Nucleus accumbens (tissue), 56 donors: ENCODE measurements at places on chromosomes 1 and 21.

- DNase-seq: peak; percentile 87
Measured at GRCh38 chr1:31701091-31701736, 2.6 kb downstream of the COL16A1 start.

DNA sequence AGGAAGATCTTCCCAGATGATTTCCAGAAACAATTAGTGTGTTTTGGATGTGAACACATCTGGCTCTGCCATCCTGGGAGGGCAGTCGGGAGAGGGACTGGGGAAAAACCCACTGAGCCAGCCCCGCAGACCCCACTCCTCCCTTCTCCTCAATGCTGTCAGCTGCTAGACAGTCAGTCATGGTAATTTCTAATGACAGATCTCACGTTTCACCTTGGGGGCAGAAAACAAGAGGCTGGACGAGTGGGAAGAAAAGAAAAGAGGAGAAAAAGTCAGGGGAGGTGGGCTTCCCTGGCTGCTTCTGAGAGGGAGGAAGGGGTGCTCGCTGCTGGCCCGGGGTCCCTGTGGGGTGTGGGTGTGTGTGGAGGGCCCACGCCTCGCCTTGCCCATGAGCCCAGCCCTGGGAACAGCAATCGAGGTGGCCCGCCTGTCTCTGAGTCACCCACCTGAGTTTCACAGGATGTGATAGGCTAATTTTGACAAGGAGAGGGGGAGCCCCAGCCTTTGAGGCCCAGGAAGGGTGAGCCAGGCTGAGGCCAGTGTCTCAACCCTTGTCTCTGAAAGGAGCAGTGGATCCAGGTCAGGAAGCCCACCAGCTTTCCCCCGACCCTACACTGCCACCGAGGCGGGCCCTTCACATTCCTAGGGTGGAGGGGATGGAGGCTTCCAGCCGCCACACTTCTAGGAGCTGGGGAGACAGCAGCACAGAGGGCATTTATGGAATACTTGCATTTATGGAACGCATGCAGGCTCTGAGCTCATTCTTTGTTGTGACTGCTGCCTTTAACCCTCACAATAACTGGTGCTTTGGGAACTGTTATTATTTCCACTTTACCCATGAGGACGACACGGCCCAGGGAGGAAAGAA is 49.1 kb upstream of the IFNLR1 start:
- no peak for DNase-seq

GRCh38 chr1:231193710-231194340 is 32.0 kb downstream of the TRIM67 start:
- no peak for DNase-seq

- DNase-seq: no peak
Measured at GRCh38 chr1:178155481-178156255, 61.8 kb downstream of the RASAL2 start.

DNA sequence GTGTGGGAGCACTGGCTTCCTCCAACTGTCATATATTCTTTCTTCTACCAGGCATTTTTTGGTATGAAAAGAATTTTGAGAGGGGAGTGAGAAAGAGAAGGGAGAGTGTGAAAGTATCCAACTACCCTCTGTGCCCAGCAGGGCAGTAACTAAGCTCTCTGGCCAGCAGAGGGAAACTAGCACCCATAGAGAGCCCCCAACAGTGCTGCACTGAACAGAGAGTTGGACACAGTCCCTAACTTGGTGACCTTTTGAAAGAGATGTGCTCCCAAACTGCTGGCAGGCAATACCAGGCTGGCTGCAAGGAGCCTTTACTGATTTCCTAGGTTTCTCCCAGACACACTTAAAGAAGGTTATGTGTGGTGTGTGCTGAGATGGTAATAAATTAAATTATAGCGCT is 118.8 kb upstream of the PBX1 start:
- peak; percentile 4 for DNase-seq

DNA sequence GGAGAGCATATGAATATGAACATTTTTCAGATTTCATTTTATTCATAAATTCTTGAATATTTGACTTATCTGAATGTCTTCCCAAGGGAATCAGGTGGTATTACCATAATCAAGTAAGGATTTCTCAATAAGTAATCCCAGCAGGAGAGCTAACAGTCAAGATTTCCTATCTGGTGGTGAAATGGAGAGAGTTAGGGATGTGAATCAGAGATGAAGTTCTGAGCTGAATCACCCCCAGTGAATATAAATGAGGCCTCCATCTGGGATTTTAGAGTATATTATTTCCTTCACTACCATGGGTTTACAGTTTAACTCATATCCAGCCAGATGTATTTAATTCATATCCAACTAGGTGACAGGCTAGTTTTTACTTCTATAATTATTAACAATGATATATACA is 61.5 kb upstream of the RGS2 start:
- no peak for DNase-seq

DNA sequence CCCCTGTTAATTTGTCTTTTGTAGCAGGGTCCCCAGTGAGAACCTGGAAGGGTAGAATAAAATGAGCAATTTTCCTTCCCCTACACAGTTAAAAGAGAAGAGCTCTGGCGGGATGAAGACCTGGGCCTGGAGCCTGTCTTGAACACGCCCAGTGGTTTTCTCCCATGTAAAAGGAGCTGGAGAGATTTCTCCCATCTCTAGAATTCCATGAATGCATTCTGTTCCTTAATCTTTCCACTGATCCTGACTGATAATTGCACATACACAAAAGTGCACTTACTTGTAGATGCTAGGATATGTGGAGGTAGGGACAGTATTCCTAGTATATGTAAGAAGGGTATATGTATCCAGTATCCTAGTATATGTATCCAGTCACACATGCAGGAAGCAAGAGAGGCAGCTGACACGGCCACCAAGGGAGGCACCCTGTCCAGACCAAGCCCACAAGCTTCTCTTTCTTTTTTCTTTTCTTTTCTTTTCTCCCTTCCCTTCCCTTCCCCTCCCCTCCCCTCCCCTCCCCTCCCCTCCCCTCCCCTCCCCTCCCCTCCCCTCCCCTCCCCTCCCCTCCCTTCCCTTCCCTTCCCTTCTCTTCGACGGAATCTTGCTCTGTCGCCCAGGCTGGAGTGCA is 11.9 kb upstream of the PKNOX1 start:
- no peak for DNase-seq
